Cortex of kidney (tissue), 1 donor: ENCODE measurements at places on chromosomes 12 and 14.

DNA sequence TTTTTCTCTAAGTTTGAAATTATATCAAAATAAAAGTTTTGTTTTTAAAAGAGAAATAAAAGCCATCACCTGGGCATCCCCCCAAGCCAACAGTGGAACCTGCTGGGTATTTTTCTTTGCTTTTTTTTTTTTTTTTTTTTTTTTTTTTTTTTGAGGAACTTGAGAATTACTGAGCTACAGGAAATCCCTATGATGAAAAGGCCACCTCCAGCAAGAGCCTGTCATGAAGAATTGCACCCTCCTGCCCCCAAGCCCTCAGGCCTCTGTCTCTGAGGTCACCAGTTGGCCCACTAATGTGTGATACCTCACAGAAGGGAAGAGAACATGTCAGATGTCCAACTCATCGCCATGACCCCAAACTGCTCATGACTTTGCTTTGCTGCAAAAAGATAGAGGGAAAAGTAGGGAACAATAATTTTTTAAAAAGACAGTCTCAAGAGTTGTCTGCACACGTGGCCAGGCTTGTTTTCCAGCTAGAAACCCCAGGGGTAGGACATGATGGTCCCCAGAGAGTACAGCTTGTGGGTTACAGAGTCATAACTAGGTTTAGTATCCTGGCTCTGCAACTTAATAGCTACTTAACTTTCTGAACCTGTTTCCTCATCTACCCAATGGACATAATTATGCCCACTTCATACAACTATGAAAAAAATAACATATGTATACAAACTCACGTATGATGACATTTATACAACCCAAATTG is 124.3 kb upstream of the EGLN3 start:
- DNase-seq = no peak

DNA sequence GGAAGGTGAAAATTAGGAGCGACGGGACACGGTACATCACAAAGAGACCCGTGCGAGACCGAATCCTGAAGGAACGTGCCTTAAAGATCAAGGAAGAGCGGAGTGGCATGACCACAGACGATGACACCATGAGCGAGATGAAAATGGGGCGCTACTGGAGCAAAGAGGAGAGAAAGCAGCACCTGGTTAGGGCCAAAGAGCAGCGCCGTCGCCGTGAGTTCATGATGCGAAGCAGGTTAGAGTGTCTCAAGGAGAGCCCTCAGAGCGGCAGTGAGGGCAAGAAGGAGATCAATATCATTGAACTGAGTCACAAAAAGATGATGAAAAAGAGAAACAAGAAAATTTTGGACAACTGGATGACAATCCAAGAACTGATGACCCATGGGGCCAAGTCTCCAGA is 385.3 kb downstream of the PDZRN4 start:
- no peak for DNase-seq

DNA sequence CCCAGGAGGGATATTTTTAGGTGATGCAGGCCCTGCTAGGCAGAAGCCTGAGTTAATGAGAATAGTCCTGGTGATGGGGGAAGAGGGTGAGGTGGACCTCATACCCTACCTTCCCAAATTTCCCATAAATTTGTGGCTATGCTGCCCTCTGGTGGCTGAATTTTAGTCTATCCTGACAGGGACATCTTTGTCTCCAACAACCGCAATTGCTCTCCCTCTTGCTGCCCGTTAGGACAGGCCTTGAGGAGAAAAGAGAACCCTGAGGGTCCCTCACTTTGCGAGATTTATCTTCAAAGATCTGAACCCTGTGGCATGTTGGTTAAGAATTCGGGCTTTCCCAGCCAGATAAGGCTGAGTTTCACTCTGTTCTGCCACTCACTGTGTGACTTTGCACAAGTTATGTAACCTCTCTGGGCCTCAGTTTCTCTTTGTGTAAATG is 9.8 kb upstream of the ZNF385A start:
- DNase-seq = no peak

- DNase-seq = no peak
These were observed 2.2 kb downstream of the PLEKHG6 start for GRCh38 chr12:6312529-6313325.

GRCh38 chr14:53744857-53745256 is 211.8 kb downstream of the BMP4 start:
- DNase-seq = no peak

DNA sequence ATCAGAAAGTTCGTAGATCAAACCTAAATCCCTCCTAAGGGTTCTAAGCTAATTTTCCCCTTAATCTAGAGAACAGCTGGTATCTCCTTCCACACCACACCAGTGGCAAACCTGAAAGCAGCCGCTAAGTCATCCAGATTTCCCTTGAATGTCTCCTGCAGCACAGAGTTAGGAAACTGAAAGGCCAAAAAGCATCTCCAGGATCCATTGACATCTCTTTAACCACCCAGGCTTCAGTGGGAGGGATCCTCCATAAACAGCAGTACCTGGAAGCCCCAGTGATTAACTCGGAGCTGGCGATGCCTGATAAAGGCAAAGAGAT is 47.6 kb downstream of the CRACR2A start:
- DNase-seq = no peak

DNA sequence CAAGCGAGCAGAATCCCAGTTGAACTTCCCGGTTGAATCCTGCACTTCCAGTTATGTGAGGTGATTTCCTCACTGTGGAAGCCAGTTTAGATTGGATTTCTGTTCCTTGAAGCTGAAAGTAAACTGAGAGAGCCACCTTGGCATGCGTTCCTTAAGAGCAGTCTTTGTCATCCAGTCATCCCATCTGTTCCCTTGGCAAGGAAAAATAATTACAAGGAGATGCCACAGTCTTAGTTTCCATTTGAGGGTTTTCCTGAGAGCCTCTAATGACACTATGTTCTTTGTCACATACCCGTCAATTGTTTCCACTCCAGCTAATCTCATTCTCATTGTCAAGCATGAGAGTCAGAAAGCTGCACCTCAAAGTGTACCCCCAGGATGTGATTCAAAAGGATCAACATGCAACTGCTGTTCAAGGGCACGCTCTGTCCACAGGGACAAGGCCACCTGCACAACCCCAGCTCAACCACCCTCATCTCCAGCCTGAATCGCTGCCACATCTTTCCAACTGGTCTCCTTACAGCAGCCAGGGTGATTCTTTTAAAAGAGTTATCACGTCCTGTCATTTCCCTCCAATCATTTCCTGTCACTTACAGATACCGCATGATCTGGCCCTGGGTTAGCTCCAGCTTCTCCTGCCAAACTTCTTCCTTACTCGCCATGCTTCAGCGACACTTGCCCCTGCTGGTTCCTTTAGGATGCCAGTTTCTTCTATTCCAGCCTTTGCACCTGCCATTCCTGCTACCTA is 18.0 kb upstream of the TCP11L2 start:
- no peak for DNase-seq

GRCh38 chr14:31760277-31760676 is 199.1 kb downstream of the NUBPL start:
- no peak for DNase-seq

DNA sequence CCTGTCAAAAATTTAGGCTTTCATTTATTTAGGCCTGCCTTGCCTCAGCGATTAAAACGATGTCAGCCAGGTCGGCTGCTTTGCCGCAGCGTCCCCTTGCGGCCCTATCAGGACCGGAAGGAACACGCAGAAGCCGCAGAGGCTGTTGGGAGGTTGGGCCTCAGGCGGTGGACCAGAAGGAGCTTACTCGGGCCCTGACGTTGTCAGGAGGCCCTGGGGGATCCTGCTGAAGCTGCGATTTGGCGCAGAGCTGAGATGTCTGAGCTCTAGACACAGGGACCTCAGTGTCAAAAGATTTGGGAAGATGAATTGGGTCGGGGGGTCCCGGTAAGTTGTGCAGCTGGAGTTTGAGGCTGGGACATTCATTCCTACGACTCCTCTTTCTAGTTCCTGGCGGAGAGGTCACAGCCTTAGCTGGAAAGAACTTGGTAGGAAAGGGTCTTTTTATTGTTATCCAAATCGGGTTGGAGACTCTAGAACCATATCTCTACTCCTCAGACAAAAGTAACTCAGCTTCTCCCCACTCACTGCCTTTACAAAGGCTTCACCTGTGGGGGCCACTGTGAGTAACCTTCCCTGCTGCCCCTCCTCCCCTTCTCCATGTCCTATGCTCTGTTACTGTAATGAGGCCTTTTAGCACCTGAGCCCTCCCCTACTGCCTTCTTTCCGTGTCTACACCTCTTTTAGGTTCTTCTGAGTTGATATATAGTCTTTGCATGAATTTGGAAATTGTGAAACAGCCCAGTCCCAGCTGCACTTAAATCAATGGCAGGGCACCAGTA is 6.6 kb upstream of the ABCD2 start:
- no peak for DNase-seq

- no peak for DNase-seq
These were observed 15.0 kb downstream of the KCTD10 start for GRCh38 chr12:109461846-109462756.

DNA sequence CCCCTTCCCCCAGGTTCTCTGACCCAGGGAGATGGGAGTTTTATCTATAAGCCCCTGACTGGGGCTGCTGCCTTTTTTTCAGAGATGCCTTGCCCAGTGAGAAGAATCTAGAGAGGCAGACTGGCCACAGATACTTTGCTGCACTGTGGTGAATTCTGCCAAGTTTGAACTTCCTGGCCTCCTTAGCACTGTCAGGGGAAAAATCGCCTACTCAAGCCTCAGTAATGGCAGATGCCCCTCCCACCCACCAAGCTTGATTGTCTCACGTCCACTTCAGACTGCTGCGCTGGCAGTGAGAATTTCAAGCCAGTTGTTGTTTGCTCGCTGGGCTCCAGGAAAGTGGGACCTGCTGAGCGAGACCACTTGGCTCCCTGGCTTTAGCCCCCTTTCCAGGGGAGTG is 31.7 kb downstream of the KLRK1 start:
- no peak for DNase-seq

GRCh38 chr14:99726538-99727095 is 42.5 kb downstream of the CYP46A1 start:
- no peak for DNase-seq

GRCh38 chr12:8987685-8988084 is 1.7 kb upstream of the KLRG1 start:
- DNase-seq = no peak

DNA sequence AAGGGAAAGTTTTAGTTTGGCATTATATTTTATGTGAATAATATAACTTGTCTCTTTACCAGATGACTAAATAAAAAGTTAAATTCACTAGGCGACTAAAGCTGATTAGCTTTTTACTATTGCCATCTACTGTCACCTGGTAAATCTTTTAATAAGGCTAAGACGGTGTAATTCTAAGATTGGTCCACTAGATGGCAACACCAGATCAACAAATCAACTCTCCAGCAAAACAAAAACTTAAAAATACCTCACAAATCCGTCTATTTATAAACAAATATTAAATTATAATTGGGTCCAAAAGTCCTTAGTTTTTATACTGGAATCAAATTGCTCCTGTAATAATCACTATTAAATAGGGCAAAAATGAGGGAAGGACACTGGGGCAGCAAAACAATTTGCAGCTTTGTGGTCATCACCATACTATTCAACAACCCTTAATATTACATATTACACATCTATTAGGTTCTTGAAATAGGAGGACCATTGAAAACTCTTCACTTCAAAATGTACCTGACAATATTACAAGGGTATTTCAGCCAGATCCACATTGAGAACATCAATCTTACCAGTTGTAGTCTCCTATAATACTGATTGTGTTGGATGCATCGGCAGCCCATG is 47.9 kb downstream of the GALC start:
- DNase-seq = no peak

DNA sequence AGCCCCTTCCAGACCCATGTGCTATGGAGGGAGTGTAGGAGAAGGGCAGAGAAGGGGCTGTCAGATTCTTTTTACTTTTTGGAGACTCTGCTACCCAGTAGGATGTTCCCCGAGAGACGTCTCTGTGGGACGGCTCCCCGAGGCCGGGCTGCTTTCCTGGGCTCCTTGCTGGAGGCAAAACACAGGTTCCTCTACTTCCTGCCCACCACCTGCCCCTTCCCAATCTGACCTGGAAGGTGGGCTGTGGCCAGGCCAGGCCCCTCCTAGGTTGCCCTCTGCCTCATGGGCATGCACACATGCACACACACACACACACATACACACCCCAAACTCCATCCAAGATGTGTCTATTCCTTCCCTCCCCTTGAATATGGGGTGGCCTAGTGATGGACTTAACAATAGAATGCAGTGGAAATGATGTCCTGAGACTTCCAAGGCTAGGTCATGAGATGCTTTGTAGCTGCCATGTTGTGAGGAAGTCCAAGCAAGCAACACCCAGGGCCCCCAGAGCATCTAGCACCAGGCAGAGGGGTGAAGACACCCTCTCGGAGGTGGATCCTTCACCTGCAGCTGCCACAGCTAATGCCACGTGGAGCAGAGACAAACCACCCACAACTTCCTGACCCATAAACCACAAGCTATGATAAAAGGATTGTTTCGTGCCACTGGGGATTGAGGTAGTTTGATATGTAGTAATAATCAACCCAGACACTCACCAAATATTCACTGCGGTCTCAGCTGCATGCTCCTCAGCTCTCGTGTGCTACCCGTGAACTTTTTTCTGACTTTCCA is 1.6 kb upstream of the ASB2 start:
- DNase-seq = no peak

- no peak for DNase-seq
These were observed 60.9 kb upstream of the CFL2 start for GRCh38 chr14:34775342-34775741.

DNA sequence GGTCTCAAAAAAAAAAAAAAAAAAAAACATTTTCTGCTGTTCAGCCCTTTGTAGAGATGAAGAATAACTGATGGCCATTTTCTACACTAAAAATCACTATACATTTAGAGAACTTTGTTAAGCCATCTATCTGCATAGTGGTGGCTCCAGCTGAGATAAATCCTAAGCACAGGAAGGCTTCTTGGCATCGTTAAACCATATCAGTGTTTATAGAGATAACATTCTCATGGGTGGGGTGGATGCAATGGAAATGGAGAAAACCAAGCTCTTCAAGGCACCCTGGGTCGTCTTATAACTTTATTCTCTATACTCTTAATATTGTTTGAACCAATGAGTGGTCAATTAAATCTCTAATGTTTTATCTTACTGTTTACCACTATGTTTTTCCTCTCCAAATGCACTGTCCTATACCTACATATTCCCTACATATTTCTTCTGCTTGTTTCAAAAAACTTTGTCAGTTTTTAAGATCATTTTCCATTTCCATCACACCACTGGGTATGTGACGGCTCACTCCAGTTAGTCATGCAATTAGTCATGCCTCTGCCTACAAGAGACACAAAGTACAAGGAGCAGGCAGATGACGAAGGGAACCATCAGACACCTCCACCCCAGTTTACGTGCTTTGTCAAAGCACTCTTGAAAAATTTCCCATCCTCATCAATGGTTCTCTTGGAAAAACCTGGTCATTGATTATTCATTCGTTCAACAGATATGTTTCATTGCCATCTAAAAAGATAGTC is 119.3 kb upstream of the OVCH1 start:
- DNase-seq = no peak

GRCh38 chr14:95830386-95830785 is 46.2 kb upstream of the TUNAR start:
- DNase-seq = no peak

DNA sequence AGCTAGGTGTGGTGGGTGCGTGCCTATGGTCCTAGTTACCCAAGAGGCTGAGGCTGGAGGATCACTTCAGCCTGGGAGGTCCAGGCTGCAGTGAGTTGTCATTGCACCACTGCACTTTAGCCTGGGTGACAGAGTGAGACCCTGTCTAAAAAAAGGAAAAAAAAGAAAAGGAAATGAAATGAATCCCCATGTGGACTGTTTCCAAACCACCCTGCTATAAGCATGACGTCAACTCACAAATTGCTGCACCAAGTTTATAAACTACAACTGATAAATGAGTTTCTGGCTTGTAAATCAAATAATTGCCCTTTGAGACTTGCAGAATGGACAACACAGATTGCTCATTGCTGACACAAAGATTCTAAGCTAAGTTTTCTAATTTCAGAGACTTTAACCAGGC is 51.0 kb upstream of the STK38L start:
- no peak for DNase-seq
